ENCODE measurements at places on chromosomes 6 and 20. TPM values are rescaled to one million over a fixed set of nuclear protein-coding genes. Genes with fewer than 3 reads are reported as not detected.

- DNase-seq, result no peak
These were observed 99.5 kb downstream of the LINC00237 start for GRCh38 chr20:21006611-21007010.

CPNE5 gene
- 0.18 TPM for total RNA-seq

DNA sequence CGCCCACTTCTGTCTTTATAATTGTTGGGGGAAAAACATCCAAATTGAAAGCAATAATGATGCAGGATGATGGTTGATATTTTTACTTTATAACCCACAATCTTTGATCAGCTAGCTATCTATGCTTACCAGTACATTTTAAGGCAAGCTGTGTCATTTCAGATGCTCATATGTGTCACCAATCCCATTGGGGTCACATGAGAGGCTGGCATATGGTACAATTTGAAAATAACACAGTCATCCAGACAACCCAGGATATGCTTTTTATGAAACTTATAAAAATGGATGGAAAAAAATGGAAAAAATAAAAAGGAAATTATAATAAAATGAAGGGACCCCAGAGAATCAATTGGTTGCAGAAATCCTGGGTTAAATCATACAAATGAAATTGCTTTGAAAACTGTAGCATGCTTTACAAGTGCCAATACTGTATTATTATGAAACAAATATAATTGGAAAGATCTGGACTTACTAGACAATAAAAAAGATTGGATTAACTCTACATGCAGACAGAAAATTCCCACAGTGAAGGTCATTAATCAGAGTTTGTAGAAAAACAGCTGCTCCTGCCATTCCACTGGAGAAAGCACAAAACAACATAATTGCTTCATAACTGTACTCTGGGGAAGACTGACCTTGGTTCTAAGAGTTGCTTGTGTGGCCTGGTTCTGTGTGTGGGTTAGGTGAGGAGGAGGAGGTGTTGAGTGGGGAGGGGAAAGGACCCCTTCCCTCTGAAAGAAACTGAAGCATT lies 13.3 kb upstream of the PRIM2 start:
- DNase-seq, result peak; percentile 86

DNA sequence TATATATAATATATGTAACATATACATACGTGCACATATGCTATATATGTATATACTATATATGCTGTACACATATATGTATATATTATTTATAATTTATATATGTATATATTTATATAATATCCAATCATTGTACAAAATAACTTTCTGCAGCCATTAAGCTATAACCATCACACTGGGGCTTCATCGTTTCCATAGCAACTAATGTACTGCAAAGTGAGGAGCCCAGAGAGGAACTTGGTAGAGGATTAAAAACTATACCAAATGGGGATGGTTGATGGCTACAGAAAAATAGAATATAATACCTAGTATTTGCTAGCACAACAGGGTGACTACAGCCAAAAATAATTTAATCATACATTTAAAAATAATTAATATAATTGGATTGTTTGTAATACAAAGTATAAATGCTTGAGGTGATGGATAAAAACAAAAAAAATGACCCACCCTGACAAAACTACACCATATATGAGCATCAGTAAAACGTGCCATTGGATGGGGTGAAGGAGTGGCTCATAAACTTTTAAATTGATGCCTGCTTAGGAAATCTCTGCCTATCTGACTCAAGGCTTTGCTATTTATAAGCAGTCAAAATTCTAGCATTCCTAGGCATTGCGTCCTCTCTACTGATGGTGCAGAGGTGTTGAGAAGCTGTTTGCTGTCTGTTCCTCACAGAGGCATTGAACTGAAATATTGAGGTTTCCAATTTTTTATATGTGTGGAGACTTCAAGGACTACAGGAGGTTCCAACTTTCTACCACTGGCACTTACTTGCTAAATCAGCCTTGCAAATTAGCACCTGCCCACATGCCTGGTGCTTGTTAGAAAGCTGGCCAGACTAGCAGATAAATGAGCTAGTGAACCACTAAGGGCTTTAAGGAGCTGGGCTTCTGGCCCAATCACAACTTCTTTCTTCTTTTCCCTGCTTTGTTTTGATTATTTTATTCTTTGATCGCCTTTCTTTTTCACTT lies 190.1 kb downstream of the SCP2D1 start:
- no peak for DNase-seq

IRAK1BP1 gene
- 7.9 TPM for total RNA-seq

- DNase-seq, result no peak
These were observed 130.7 kb downstream of the DLL1 start for GRCh38 chr6:170160031-170160627.

BIRC7 gene
- total RNA-seq, result 0.25 TPM

DNA sequence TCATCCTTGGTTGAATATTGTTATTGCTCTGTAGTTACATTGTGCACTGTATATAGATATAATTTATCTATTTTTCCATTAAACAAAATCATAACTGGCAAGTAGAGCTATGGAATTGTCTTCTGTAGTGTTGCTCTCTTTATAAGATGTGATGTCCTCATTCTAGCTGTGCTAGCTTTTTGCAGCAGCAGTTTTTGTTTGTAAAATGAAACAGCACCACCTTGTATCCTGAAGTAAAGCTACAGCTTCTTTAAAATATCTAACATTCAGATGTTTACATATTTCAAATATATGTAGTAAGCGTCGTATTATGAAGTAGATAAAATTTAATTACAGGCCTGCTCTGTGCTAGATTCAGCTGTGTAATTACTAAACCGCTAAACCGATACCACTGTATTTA lies 328.8 kb upstream of the MANEA start:
- peak; percentile 5 for DNase-seq

GRCh38 chr6:75145211-75145610 lies 60.6 kb downstream of the COL12A1 start:
- DNase-seq, result no peak

DNA sequence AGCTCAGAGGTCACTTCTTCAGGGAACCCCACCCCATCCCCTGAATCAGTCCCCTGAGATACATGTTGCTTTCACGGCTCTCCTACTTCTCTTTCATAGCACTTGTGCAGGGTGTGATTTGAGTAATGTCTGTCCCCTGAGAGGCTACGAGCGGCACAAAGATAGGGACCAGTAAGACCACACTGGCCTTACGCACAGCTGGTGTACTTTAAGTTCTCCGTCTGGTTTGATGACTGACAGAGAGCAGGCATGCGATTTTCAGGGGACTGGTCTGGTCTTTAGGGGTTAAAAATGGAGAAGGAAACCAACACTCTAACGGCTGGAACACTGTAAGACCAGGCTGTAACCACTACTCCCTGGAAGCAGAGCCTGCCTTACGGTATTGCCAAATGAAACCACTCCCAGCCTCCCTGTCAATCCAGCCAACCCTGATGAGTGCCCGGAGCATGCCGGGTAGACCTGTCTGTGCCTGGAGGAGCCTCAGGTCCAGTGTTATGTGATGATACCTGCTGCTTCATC lies 47.1 kb downstream of the ELMO2 start:
- DNase-seq, result peak; percentile 35

PRDM13 gene
- total RNA-seq, result not detected

GRCh38 chr6:8113131-8113654 lies 10.8 kb upstream of the EEF1E1 start:
- DNase-seq, result peak; percentile 49

DNA sequence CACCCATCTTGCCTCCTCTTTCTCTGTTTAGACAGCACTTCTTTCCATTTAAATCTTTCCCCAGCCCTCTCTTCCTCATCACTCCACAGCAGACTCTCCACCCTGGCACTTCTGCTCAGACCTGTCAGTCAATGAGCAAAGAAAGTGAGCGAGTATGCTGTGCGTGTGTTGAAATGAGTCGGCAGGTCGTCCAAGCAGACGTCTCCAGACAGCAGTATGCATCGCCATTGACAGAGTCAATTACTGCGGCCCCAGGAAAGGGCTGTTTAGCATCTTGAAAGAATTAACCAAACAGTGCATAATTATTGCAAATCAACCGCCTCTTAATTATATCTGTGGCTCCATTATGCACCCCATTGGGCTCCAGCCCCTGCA lies 54.8 kb upstream of the KCNG1 start:
- DNase-seq, result no peak

DNA sequence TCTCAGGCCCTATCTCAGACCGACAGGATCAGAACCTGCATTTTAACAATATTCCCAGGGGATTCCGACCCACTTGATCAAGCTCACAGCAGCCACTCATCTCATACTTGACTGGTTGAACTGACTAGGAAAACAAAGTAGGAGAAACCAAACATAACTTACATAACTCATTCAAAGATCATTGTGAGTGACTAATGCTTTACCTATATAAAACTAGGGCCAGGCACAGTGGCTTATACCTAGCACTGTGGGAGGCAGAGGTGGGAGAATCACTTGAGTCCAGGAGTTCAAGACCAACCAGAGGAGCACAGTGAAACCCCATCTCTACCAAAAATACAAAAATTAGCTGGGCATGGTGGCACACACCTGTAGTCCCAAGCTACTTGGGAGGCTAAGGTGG lies 251.0 kb downstream of the ATXN1 start:
- no peak for DNase-seq

DEFB118 gene
- not detected for total RNA-seq

ESF1 gene
- 55.8 TPM for total RNA-seq

- no peak for DNase-seq
These were observed 16.6 kb upstream of the ZNF831 start for GRCh38 chr20:59146780-59147565.

BCAS1 gene
- 2.3 TPM for total RNA-seq

GRCh38 chr6:56849896-56850295 lies 105.0 kb upstream of the BEND6 start:
- DNase-seq, result peak; percentile 68

DNA sequence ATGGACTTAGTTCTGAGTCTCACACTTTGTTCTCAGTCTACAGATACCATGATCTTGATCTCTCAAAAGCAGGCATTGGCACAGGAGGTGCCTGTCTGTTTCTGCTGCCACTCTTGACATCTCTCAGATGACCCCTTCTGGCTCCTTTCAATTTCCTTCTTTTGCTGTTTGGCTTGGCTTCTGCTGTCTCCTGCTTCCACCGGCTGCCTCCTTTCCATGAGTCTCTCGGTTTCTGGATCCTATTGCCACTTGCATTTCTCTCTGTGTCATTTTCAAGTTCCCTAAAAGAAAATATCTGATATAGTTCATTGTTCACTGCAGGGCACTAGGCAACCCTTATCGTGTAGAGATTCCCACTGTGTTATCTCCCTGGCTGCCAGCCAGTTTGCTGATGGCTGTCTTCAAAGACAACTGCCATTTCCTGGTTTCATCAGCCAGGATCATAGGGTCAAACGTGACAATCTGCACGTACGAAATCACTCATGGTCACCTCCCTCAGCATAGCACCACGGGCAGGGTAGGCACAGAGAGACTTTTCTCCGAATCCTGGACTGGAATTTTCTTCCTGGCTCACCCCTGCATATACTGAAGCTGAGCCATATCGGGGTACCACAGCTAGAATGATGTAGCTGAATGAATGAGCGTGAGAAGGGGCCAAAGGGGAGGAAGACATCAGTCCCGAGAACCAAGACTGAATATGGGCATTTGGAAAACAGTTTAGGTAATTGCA lies 144.6 kb upstream of the TMEM170B start:
- DNase-seq, result no peak

- peak; percentile 68 for DNase-seq
These were observed 23.5 kb upstream of the IBTK start for GRCh38 chr6:82270881-82271635.

- DNase-seq, result peak; percentile 15
These were observed 435 bp downstream of the KIFC1 start for GRCh38 chr6:33391922-33392594.

DNA sequence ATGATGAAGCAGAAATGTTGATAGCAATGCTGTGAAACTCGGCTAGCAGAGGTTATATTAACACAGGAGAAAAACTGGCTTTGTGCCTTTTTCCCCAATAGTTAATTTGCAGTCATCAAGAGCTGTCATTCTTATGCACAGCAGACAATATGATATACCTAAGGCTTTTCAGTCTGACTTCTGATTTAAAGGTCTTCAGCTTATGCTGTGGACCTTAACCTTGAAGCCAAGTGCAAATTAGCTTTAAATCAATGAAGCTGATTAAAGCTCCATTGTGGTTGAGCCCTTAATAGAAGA lies 171.6 kb upstream of the ID4 start:
- no peak for DNase-seq

NRN1 gene
- 0.65 TPM for total RNA-seq
